Glomerular endothelial cell (primary cell): ENCODE measurements at places on chromosomes 2 and 18.

- no peak for DNase-seq
These were observed 565.1 kb downstream of the BCL11A start for GRCh38 chr2:59988341-59988740.

GRCh38 chr2:134426721-134427120 is 172.8 kb downstream of the MGAT5 start:
- no peak for DNase-seq

DNA sequence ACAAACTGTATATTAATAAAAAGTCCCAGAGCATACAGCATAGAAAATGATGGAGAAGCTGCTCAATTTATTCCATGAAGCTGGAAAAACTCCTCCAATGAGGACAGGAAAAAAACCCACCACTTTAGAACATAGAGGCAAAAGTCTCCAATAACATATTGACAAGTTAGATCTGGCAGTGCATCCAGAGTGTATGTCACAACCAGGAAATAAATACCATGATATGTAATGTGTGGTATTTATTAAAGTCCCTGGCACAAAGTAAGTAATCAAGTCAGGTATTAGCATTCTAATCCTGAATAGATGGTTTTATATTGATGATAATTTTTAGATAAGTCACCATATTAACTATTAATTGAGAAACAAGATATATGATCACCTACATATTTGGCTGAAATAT is 427.3 kb upstream of the HS6ST1 start:
- DNase-seq = no peak

- no peak for DNase-seq
These were observed 564 bp downstream of the DPYSL5 start for GRCh38 chr2:26848336-26849055.

- peak; percentile 87 for DNase-seq
These were observed 424.2 kb downstream of the TSN start for GRCh38 chr2:122179492-122180165.

- DNase-seq = no peak
These were observed 231.6 kb upstream of the ERBB4 start for GRCh38 chr2:212770240-212770639.
